ENCODE measurements at places on chromosomes 5 and 9.

DNA sequence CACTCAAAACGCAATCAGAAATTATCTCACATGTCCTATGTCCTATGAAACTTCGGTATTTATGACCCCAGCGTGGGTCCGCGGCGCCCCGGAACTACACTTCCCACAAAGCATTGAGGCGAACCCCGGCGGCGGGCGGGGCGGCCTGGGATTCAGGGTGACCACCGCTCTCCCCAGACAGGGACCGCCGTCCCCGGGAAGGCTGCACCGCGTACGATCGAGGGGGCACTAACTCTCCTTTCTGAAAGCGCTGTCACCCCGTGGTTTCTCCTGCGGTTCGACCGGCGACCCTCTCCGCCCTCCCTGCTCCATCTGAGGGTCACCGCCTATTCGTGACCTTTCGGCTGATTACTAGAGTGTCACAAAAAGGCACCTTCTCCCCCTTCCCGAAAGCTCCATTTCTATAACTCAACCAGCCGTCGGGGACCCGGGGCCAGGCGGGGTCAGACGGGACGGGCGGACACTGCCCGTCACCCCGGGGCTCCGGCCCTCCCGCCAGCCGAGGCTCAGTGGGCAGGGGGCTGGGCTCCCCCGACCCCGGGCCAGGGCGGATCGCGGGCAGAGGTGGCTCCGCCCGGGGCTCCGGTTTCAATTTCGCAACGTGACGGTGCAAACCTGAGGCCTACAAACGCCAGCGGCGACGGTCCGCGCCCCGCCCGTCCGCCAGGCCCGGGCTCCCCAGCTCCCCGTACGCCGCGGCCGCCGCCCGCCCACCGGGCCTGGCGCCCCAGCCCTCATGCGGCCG is 1.3 kb downstream of the ECPAS start:
- peak; percentile 78 for DNase-seq

GRCh38 chr5:399296-400281 is 43.4 kb upstream of the EXOC3 start:
- DNase-seq: peak; percentile 79

DNA sequence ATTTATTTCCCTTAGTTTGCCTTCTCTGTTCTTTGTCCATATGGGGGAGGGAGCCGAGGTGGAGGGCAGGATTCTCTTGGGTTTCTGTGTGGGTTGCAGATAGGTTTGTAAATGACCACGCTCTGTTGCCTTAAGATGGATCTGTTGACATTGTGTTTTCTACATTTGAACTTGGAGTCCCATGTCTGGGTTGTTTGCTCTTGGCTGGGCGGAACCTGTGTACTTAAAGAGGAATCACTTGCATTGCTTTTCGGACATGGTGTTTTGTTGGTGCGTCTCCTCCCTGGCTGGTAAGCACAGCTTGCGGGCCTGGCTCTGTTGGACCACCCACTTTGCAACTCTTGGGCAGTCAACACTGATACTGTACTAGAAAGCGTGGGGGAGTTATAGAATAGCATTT is 45.9 kb downstream of the EHMT1 start:
- no peak for DNase-seq

DNA sequence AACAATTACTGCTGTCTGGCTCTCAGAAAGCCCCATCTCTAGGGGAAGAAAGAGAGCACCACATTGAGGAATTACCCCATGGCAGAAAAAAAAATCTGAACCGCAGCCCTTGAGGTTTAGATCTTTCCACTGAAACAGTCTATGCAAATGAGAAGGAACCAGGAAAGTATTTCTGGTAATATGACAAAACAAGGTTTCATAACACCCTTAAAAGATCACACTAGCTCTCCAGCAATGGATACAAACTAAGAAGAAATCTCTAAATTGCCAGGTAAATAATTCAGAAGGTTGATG is 427.1 kb downstream of the PRELID2 start:
- DNase-seq: no peak

DNA sequence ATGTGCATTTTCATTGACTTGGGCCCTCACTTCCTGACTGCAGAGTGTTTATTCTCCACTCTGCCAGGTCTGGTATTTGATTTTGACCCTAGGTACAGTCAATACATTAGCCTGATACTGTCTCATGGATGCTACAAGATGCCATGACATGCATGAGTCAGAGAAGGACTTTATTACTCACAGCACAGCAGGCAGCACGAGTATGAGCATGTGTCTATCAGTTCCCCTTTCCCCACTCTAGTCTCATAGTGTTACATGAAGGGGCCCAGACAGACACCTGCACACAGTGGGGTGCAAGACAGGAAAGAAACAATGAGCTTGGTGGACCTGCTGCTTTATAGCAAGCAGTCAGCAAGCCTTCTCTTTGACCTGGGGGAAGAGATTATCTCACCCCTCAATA is 19.6 kb downstream of the ITGA2 start:
- DNase-seq: peak; percentile 55

DNA sequence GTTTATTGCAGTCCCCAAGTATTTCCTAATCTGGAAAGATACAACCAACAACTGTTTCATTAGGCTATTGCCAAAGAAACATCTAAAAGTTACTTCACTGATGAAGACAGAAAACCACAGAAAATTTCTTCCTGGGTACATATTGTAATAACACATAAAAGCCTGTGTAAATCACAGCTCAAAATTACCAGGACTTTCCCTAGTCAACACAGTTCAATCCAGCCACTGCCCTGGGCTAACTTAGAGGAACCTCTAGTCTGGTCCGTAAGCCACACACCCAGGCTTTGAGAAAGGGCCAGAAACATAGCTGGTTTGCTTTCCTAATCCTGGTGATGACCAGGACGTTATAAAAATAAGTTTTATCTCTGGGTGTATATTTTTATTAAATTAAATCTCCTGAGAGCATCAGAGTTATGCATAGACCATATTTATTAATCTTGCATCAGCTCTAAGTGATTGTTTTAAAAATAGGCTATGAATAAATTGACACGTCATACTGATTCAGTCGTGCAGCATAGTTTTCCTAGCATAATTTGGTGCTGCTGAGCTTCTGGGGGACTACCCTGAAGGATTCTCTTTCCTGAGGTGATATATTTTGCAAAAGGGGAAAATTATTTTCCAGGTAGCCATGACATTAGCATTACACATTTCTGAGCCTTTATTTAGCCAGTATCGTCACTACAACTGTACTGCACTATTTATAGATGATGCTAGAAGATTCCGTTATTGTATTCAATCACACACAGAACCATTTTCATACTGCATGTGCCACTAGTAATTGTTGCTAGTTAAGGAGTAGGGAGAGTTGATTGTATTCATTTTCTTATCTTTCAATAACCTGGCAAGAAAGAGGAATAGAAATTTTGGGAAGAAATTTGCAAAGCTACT is 12.6 kb upstream of the MUSK start:
- DNase-seq: no peak

GRCh38 chr9:118782790-118783463 is 586.3 kb downstream of the BRINP1 start:
- DNase-seq: no peak

Data from stimulated activated CD4-positive, alpha-beta T cell treated with anti-CD3 and anti-CD28 coated beads, Interleukin-15, amount 100 ng/mL, for 24 hours (primary cell).